AG10803 (cell line): ENCODE measurements at places on chromosomes 5 and 9.

DNA sequence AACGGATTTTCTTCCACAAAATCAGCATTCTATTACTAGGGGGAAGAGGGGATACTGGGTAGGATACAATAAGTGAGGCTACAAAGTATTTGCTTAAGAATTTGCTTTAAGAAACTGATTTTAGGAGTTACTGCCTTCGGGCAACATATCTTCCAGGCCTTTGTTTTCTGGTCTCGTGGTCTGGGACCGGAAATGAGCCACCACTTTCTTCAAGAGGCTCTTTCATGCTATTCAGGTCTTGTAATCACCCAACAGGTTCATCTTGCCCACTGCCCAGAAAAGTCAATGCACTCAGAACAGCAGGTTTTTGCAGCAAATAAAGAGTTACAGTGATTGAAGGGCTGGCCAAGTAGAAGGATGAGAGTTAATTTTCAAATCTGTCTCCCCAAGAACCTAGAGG, 6.6 kb upstream of the AOPEP start:
- no peak for DNase-seq

- DNase-seq, result no peak
Observed at GRCh38 chr5:56140073-56140472, 93.1 kb downstream of the ANKRD55 start.

GRCh38 chr9:36985769-36986467, 48.1 kb downstream of the PAX5 start:
- DNase-seq, result no peak

DNA sequence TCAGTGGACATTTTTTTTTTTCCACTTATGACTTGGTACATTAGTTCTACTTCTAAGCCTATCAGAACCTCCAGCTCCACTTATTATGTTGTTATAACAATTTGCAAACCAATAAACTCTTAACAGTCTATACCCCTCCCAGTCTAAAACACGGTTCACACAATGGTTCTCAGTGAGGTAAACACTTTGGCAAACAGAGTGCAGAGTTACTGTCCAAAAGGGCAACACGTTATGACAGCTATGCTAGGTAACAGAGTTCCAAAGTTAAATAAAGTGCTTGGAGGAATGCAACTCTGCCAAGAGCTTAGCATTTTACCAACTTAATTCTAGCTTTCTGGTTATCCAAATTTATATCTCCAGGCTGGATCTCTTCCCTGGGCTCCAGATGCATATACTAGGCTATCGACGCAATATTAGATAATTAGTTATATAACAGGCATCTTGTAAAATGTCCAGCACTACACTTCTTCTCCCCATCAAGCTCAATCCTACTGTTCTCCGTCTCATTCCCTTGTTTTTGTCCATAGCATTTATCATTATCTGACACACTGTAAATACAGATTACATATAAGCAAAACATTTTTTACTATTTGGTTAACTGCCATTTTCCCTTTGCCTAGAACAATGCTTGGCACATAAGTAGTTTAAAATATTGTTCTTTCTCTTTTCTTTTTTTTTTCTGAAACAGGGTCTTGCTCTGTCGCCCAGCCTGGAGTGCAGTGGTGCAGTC, 14.3 kb downstream of the FNBP1 start:
- no peak for DNase-seq

GRCh38 chr5:30183795-30184194, 1009.7 kb upstream of the CDH6 start:
- DNase-seq, result no peak

DNA sequence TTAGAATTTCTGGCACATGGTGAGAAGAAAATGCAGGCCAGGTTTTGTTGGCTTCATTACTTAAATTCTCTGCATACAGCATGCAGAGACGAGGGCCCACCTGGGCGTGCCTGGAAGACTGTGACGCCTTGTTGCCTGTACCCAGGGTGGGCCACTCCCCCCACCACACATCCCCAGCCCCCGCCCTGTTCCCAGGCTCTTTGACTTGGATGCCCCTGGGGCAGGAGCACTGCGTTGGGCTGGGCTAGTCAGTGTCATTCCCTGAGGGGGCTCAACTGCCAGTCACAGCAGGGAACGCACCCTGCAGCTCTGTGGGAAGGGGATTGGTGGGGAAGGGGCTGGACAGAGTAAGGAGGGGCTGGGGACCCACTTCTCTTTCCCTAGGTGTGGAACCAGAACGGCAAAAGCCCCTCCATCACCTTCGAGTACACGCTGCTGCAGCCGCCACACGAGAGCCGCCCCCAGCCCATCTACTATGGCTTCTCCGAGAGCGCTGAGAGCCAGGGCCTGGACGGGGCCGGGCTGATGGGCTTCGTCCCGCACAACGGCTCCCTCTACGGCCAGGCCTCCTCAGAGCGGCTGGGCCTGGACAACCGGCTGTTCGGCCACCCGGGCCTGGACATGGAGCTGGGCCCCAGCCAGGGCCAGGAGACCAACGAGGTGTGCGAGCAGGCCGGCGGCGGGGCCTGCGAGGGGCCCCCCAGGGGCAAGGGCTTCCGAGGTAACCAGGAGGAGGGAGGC, 19.6 kb downstream of the ADAMTSL2 start:
- no peak for DNase-seq
